ENCODE measurements at places on chromosomes 2 and 18.

DNA sequence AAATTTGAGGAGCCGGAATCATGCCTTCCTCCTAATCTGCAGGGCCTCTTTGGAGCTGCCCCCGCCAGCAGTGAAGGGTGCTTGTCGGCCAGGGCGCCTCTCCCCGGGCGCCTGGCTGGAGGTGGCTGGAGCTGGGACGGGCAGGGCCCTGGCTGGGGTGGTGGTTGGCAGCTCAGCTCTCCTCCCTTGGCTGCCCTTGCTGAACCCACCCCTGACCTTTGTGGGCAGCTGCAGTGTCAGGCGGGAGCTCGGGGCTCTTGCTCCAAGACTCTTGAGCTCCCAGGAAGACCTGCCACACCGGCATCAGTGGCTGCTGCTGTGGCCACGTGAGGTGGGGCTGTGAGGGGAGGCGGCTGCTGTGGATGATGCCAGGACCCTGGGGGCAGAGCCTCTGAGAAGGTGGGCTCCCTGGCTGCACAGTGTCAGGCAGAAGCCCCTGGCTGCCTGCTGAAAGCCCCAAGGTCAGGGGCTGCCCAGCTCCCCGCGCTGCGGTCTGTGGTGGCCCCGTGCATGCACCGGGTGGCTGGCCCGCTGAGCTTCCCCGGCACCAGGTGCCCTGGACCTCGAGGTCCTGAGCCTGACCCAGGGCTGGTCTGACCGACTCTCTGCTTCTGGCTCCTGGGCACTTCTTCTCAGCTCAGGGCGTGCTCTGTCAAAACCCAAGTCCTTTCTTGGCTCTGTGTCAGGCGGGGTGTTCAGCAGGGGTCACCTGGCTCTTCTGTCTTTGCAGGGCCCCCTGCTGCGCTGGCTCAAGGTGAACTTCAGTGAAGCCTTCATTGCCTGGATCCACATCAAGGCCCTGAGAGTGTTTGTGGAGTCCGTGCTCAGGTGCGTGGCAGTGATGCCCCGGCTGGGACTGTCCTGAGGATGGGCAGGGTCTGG, 34.5 kb downstream of the PDIA6 start:
- DNase-seq: no peak

DNA sequence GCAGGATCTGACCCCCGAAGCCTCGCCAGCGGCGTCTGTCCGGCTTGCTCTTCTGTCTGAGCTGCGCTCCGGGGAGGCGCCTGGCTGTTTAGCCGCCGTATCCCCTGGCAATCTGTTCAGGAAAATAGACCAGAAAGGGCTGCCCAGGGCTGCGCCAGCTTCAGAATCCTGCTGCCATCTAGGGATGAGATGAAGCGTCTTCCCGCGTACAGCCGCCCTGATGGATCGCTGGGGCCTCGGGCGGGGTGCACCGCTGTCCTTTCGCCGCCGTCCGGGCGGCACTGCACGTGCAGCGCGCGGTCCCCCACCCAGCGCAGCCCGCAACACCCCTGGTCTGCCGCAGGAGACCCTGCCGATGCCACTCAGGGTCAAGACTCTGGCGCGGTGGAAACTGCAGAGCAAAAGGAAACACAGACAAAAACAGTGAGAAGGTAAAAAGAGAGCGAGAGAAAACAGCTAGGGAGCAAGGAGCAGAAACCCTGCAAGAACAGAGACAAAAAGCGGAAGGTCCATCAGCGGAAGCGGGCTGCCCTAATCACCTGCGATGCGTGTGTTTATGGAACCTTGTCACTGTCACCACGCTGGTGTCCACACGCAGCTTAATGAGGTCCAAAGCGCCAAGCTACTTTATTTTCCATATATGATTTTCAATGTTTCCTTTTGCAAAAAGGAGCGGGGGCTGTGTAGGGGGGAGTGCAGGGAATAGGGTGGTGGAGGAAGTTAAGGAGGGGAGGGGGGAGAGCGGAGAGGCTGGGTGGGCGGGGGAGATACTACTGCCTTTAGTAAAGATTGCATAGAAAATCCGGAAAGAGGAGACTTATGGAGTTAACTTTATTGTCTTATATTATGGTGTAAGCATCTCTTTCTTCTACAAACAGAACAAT, 2113.3 kb upstream of the PIK3C3 start:
- DNase-seq: peak; percentile 54

- DNase-seq: no peak
Measured at GRCh38 chr2:147550995-147551731, 293.7 kb upstream of the ACVR2A start.

DNA sequence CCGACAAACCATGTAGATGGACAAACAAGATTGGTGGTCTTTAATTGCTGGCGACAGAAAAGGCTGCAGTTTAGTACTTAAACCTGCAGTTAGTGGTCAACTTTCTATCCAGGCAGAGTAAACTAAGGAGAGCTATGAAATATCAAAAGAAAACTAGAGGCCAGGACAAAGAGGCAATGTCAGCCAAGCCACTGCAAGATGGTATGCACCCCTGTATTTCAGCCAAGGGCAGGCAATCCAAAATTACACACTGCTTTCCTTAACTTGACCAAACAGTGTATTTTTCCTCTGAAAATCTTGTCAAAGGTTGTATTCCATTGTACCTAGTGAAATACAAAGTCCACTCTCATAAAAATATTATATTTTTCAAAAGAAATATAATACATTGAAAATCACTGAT, 9.3 kb downstream of the NIFK start:
- DNase-seq: no peak

- DNase-seq: no peak
Measured at GRCh38 chr2:150341982-150342680, 145.3 kb downstream of the RND3 start.

GRCh38 chr2:28326469-28326805, 66.2 kb upstream of the FOSL2 start:
- DNase-seq: no peak

DNA sequence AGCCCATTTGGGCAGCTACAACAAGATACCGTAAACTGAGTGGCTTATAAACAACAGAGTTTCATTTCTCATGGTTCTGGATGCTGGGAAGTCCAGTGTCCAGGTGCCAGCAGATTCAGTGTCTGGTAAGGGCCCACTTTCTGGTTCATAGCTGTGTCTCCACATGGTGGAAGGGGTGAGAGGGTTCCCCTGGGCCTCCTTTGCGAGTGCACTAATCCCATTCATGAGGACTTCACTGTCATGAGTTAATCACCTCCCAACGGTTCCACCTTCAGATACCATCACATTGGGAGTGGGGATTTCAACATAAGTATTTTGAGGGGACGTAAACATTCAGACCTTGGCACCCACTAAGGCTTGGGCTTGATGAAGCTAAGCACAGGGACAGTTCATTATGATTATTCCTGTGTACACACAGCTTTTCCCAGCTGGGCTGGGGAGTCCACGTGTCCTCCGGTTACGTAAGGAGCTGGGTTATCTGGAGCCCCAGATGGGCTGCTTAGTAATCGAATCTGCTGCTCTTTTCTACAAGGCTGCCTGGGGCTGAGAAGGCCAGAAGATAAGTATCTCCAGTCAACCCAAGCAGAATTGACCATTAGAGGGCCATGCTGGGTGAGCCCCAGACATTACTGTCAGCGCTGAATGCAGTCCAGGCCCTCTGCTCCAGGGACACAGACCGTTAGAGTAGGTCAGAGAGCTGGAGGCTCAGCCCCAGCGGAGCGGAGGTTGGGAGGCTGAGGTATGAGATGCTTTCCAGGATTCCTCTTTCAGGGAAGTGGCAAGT, 42.7 kb downstream of the EPAS1 start:
- DNase-seq: no peak

DNA sequence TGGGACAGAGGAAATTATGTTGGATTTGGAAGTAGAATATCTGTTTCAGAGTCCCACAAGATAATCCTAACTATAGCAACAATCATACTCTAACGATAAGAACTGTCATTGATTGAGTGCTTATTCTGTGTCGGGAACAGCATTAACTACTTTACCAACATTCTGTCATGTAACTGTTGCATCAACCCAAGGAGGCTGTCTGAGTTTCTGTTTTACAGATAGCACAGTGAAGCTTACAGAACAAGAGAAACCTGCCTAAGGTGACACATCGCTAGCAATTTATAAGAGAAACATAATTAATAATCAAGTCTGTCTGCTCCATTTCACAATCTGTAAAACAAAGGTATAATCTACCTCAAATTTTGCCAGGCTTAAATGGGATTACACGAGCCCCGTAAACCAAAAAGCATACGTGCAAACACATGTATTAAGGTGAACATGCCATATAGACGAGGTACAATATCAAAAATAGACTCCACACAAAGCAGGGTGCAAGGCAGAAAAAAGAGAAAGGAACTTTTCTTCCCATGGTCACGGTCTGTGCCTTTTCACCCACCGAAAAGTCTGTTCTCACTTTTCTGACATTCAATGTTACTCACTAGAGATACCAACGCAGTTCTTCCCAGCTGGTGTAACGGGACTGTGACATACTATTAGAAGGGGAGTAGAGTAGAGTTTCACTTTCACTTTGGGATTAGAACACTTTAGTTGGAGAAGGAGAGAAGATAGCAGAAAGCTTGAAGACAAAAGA, 37.2 kb upstream of the SLC8A1 start:
- DNase-seq: no peak

- DNase-seq: no peak
Measured at GRCh38 chr2:229652796-229653195, 61.6 kb downstream of the DNER start.

DNA sequence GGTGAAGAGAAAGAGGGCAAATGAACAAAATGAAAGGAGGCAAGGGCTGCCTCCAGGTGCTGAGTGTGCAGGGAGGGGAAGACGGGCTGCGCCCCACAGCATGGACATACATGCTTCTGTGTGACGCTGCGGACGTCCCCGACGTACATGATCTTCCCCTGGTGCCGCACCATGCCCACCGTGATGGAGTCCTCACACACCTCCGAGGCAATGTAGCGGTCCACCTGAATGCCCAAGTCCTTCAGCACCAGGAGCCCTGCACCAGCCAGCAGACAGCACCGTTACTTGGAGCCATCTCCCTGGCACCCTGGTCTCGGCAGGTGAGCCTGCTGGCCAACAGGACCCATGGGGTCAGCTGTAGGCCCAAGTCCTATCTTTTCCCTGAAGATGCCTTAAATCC, 73.1 kb upstream of the POMC start:
- DNase-seq: no peak

- no peak for DNase-seq
Measured at GRCh38 chr2:10169581-10169980, 47.0 kb downstream of the RRM2 start.

DNA sequence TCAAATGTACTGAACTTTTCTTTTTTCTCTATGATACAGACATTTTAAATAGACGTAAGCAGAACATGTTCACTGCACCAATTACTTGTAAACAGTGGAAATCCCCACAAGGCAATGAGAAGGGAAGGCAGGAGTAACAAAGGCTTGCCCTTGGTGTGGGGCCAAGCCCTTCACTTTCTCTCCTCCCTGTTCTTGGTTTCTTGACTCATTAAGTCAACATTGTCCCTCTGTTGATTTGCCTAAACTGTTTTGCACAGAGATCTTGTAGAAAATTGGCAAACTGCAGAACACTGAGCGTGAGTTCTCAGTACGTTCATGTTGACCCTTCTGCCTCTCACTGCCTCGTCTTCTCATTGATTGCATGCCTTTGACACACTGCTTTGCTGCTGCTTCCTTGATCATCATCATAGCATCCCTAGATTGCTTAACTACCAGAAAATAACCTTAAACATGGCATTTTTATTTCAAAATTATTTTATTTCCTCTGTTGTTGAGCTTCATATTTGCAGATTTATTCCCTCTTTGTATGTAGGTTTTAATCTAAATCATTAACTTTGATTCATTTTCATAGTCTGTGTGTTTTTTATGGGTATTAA, 257.7 kb downstream of the PTGR3 start:
- DNase-seq: no peak

DNA sequence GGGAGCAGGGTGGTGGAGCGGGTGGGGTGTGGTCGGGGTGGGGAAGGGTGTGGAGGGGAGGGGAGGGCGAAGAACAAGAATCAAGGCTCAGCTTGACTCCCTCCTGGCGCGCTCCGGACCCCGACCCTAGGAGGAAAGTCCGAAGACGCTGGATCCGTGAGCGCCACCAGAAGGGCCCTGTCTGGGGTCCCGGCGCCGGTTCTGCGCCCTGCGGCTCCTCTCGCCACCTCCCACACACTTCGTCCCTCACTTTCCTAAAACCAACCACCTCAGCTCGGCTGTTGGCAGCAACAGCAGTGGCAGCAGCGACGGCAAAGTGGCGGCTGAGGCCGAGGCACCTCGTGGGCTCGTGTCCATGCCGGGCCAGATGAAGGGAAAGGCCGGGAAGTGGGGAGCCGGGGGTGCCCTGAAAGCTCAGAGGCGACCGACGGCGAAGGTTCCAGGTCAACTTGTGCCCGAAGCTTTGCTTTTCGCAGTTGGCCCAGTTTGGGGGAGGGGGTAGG, 2.1 kb downstream of the KLHL14 start:
- no peak for DNase-seq

DNA sequence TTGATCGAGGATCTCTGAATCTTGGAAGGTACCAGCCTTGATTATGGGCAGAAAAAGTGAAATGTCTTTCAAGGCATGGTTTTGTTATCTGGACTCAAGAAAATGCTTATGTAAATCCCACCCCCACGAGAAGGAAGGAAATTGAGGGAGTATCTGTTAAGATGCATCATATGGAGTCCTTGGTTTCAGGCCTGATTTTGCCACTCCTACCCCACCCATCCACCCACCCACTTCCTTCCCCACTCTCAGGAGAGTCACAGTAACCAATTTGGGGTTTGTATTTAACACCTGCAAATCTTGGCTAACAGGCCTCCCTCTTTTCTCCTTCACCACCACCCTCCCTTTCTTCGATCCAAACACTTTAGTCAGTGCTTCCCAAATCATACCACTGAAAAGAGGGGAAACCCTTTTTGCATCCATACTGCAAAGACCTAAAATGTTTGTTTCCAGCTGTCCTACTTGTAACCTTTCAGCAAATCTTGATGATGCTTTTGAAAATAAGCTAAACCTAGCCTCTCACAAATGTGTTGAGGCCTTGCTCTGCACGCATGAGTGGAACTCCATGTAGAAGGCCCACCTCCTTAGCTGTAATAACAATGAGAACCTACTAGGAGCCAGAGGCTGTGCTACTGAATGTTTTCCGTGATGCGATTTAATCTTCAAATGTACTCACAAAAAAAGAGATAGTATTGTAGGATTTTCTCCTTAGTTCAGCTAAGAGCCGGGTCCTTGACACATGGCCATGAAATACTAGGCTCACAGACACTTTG, 34.8 kb downstream of the POU3F3 start:
- no peak for DNase-seq

GRCh38 chr2:43060390-43061016, 165.9 kb downstream of the ZFP36L2 start:
- no peak for DNase-seq
